ENCODE measurements at places on chromosomes 12 and 14.

DNA sequence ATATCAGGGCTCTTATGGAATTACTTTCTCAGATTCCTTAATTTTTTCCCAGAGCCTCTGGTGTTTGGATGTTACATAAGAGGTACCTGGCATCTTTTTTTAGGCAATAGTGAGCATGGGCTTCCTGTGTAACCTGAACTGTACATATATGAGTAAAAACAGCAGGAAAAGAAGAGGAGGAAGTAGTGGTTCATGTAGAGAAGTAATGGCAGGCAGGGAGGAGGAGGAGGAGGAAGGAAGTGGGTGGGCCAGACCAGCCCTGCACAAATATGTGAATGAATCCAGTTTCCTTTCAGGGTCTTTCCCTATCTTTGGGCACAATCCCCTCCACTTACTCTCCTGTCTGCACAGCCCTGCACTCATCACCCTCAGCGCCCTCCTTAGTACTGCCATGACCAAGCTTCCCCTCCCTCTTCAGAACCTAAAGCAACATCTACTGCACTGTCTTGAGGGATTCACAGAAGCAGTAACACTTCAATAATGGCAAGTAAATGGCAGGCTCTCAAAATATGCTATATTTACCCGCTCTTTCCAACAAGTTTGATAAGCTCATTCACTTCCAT is 40.9 kb upstream of the GSG1 start:
- no peak for DNase-seq

DNA sequence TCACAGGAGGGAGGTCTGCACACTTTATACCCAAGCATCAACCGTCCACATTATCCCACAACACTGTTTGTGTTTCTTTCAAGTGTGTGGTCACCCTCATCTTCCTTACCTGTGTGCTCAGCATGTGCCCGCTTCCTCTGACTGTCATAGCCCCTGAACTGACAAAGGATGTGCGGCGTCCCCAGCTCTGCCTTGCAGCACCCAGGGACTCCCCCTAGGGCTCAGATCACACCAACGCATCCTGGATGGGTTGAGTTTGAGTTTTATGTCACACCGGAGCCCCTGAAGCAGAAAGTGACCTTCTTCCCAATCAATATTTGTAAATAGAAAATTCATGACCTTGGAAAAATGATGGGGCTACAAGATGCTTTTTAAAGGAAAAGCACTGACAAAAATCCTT is 770.7 kb upstream of the TMEM132C start:
- DNase-seq = no peak

DNA sequence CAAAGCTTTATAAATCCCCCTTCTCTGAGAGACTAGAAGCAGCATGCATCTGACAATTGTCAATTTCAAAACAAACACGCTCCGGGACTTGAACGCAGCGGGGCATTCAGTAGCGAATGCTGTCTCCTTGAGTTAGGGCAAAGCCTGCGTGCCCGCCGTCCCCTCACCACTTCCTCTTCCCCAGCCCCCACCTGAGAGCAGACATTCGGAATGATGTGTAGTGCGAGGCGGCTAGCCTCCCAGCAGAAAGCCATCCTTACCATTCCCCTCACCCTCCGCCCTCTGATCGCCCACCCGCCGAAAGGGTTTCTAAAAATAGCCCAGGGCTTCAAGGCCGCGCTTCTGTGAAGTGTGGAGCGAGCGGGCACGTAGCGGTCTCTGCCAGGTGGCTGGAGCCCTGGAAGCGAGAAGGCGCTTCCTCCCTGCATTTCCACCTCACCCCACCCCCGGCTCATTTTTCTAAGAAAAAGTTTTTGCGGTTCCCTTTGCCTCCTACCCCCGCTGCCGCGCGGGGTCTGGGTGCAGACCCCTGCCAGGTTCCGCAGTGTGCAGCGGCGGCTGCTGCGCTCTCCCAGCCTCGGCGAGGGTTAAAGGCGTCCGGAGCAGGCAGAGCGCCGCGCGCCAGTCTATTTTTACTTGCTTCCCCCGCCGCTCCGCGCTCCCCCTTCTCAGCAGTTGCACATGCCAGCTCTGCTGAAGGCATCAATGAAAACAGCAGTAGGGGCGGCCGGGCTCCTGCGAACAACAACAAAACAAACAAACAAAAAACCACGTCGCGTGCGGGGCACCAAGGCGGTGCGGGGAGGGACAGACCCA is 2.2 kb downstream of the PRMT8 start:
- DNase-seq = no peak

GRCh38 chr12:100926669-100927248 is 132.2 kb downstream of the ANO4 start:
- DNase-seq = no peak

- no peak for DNase-seq
Observed at GRCh38 chr12:128684352-128684751, 139.4 kb downstream of the SLC15A4 start.

DNA sequence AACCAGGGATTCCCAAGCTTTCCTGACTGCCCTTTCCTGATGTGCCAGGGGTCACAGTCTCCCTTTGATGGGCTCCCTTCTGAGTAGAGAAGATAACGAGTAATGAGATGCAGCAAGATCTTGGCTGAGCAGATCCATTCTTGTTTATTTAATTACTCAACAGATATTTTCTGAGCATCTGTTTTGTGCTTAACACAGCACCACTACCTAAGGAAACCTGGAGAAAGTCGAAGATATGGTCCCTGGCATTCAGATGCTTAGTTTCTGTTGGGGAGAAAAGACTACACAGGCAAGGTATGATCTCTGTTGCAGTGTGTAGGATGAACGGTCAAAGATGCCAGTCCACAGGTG is 3.9 kb downstream of the AJUBA start:
- no peak for DNase-seq

- no peak for DNase-seq
Observed at GRCh38 chr14:87813686-87814085, 179.3 kb downstream of the GALC start.

DNA sequence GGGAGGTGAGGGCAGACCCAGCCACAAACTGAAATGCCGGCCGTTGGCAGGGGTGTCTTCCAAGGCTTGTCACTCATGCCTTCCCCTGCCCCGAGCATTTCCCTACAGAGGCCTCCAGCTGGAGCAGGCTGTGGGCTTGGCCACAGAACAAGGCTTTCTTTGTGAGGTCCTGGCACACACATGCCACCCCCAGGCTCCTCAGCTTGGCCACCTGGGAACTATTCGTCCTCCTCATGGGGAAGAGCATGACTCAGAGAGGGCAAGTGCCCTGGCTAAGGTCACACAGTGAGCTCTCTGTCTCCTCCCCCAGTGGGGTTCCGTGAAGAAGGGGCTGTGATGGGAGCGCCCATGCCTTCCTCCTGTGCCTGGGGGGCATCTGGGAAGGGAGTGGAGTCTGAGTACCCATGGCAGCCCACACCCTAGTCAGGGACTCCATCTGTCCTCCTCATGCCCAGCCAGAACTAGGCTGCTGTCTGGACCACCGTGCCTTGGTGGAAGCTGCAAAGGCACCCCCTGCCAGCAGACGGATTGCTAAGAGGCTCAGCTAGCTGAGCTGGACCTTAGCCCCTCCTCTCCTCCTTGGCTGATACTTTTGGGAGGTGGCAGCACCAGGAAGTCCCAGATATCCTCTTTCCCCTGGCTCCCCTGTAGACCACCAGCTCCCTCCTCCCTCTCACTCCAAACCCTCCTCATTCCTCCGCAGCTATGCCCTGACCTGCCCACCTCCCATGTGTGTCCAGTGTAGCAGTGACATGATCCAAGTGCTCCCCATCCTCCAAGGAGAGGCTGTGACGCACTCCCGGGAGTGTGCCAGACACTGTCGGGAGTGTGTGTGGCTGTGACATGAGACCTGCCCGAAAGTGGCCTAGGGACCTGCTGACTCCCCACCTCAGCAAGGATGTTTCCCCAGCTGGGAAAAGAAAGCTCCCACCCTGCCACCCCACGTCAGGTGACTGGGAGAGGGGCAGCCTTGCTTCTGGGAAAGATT is 21.4 kb downstream of the ABCB9 start:
- DNase-seq = no peak

GRCh38 chr12:47837190-47838171 is 17.8 kb upstream of the HDAC7 start:
- peak; percentile 78 for DNase-seq

- DNase-seq = peak; percentile 36
Observed at GRCh38 chr12:132222096-132222807, 78.0 kb downstream of the NOC4L start.

GRCh38 chr12:24822121-24822899 is 126.6 kb downstream of the BCAT1 start:
- no peak for DNase-seq

- DNase-seq = no peak
Observed at GRCh38 chr14:24875203-24875838, 174.6 kb downstream of the STXBP6 start.

DNA sequence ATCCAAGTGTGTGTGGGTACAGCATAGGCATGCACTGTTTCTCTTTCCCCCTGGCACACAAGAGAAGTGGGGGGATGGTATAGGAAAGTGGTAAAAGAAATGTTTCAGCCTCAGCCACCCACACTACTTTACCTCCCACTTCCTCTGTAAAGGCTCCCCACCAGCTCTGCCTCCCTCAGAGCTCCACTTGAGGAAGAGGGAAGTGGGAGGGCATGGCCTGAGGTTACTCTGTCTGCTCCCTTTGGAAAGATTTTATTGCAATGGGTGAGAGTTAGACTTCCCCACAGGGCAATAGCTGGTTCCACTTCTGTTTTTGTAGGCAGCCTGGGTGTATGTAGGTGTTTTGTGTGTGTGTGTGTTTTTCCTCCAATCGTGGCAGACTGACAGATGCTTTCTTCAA is 145.3 kb downstream of the SSPN start:
- DNase-seq = no peak

DNA sequence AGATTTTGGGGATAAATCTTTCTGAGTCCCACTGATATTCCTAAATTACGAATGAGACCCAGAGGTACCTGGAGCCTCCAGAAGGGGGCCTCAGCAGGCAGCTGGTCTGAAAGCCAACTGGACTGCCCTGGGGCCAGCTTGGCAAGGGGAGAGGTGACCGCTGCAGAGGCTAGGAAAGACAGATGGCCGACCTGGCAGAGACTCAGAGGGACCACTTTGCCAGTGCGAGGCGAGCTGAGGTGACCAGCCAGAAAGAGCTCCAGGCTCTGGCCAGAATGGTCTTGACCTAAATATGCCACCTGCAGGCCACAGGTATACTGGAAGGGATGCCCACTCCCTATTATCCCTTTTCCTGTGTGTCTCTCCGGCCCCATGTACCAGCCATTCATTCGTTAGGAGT is 256.8 kb upstream of the GARIN6 start:
- no peak for DNase-seq

DNA sequence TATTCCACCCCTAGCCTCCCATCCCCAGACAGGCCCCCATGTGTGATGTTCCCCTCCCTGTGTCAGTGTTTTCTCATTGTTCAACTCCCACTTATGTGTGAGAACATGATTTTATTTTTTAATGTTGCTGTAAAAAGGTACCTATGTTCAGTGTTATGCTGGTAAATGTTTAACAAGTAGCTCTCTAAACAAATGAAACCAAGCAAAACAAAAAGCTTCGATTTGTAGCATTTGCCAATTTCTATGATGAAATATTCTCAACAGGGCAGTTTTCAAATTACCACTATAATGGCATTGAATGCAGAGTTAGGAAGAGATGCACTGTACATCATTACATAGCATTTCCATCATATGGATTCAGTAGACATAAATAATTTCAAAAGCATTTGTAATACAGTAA is 410.6 kb downstream of the MDGA2 start:
- DNase-seq = no peak

- no peak for DNase-seq
Observed at GRCh38 chr14:75597149-75597548, 18.7 kb downstream of the FLVCR2 start.

- DNase-seq = peak; percentile 78
Observed at GRCh38 chr14:69129264-69129880, 23.5 kb downstream of the DCAF5 start.

GRCh38 chr12:121513464-121514183 is 67.2 kb downstream of the KDM2B start:
- DNase-seq = peak; percentile 60

GRCh38 chr14:92315050-92315805 is 7.7 kb upstream of the SLC24A4 start:
- no peak for DNase-seq

DNA sequence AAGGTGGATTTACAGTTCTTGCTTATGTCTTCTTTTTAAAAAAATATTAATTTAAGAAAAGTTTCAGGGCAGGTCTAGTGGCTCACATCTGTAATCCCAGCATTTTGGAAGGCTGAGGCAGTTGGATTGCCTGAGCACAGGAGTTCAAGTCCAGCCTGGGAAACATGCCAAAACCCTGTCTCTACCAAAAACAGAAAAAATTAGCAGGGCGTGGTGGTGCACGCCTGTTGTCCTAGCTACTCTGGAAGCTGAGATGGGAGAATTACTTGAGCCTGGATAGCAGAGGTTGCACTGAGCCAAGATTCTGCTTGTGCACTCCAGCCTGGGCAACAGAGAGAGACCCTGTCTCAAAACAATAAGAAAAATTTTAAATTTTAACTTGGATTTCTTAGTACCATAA is 5.4 kb upstream of the TAS2R46 start:
- no peak for DNase-seq

- DNase-seq = no peak
Observed at GRCh38 chr12:62817556-62818271, 117.2 kb downstream of the PPM1H start.

DNA sequence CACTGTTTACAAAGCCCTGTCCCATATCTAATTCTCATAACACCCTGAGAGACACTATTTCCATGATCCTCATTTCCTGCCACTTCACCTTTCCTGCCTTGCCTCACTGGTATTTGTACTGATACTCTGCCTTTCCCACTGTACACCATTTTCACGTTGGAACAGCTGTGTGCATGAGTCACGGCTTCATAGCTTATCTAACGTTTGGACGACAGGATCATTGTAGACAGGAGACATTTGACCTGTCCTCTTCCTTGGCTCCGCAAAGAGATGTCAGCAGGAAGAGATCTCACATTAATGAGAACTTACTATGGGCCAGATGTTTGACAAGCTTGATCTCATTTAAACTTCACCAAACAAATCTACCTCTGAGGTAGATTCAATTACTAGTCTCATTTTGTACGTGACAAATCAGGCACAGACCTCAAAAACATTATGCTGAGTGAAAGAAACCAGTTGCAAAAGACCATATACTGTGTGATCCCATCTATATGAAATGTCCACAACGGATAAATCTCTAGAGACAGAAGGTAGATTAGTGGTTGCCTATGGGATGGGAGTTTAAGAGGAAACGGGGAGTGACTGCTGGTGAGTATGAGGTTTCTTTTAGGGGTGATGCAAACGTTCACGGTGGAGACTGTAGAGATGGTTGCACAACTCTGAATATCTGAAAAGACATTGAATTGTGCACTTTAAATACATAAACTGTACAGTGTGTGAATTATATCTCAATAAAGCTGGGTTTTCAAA is 71.2 kb downstream of the KCNK13 start:
- DNase-seq = no peak

GRCh38 chr12:98893126-98893674 is 248.1 kb downstream of the APAF1 start:
- DNase-seq = no peak

GRCh38 chr14:103556946-103557758 is 5.3 kb downstream of the BAG5 start:
- no peak for DNase-seq

GRCh38 chr12:25278269-25278668 is 27.5 kb upstream of the KRAS start:
- no peak for DNase-seq

All from stimulated activated CD8-positive, alpha-beta memory T cell treated with anti-CD3 and anti-CD28 coated beads, Interleukin-4, amount 100 ng/mL, for 48 hours (primary cell).